ENCODE measurements at places on chromosomes 7 and 10.

DNA sequence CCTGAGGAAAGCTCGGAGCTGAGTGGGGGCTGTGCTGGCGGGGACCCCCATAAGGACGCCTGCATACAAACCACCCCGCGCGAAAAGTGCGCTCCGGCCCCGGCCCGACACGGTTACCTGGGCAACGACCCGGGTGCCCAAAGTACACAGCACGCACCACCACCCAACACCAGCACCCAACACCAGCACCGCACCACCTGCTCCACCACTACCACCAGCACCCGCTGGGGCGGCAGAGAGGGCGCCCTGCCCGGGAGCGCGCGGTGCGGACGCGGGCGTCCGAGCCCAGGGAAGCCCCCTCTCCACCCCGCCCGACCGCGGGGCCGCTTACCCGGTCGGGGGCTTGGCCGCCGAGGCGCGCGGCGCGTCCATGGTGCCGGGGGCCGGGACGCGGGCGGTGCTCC lies 345 bp downstream of the COBL start:
- no peak for DNase-seq

- no peak for DNase-seq
These were observed 9.2 kb downstream of the MOSPD3 start for GRCh38 chr7:100621554-100621953.

- no peak for DNase-seq
These were observed 123.8 kb downstream of the ADRA2A start for GRCh38 chr10:111200505-111201186.

DNA sequence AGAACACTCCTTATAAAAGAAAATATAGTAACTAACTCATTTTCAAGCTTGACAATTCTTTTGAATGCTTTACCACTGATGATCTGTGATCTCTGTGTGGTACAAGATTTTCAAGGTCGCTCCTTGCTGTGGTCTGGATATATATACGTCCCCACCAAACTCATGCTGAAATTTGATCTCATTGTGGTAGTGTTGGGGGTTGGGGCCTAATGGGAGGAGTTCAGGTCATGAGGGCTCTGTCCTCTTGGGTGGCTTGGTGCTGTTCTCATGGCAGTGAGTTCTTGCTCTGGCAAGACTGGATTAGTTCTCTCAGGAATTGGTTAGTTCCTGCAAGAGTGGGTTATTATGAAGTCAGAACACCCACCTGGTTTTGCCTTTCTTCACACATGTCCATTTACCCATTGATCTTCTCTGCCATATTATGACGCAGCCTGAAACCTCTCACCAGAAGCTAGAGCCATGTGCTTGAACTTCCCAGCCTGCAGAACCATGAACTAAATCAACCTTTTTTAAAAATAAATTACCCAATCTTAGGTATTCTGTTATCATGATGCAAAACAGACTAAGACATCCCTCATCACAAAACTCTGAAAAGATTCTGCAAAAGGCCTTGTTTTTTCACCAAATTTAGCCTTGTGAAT lies 8.3 kb upstream of the EDRF1 start:
- DNase-seq, result no peak
